Femur (tissue), 1 donor: ENCODE measurements at places on chromosomes 2 and 18.

GRCh38 chr2:19038071-19039015, 320.1 kb downstream of the OSR1 start:
- no peak for DNase-seq

DNA sequence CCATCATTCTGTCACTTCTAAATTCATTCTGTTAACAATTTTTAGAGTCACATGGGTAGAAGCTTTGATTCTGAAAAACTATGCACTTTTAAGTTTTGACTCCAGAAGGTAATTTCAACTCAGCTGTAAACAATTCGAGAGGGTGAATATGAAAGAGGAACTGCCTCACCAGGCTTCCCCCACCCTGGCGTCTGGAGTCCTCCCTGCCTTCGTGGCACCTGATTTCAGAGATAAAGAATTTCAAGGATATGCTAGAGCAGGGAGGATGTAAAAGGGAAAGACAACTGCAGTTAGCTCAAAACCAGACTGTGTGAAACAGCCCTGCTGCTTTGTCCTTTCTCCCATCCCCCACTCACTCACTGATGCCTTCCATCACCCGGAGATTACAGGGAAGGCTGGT, 40.7 kb downstream of the ONECUT2 start:
- no peak for DNase-seq

- DNase-seq, result peak; percentile 59
Observed at GRCh38 chr2:136572335-136572734, 193.0 kb upstream of the THSD7B start.

GRCh38 chr2:165287094-165287778, 48.0 kb downstream of the SCN2A start:
- DNase-seq, result no peak

- DNase-seq, result no peak
Observed at GRCh38 chr18:564708-565561, 15.2 kb upstream of the CETN1 start.

DNA sequence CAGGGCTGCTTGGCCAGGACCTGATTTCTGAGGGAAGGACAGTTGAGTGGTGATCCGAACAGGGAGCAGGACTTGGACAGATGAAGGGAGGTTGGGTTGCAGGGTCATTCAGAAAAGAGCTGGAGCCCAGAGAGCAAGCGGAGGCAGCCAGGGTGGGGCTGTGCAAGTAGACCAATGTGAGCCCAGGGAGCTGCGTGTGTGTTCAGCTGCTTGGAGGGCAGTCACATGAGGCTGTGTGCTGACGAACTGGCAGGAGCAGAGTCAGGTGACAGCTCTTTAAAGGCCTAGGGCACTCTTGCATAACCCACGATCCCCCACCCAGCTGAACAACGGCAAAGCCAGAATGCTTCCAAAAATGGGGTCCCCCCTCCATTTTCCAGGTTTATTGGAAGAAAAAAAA, 4.6 kb upstream of the MLPH start:
- DNase-seq, result no peak

DNA sequence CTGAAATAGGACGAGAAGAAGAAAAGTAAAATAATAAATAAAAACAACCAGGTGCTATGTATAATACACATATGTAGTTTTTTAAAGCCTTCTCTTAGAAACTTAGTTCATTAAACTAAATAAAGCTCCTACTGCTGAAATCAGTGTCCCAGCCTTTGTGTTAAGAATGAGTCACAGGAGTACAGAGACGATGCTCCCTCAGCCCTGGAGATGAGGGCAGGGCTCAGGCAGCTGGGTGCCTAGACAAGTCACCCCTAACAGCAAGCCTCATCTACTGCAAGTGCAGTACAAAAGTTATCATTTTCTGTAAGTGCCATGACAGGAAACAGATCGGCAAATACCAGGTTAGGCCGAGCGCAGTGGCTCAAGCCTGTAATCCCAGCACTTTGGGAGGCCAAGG, 18.2 kb downstream of the KIDINS220 start:
- DNase-seq, result no peak

DNA sequence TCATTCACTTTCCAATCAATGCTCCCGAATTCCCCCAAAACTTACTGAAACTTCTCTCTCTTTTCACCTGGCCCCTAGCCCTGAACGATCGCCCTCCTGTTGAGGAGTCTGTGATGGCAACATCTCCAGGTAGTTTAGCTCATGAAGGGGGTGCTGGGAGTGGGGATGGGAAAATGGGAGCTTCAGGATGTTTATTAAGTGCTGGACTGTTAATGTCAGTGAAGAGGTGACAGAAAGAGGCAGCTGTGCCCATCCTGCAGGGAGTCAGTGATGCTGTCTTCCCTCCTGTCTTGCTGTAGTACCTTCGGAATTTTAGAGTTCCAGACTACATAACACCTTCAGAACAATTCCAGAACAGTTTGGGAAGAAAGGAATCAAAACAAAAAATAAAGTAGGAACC, 308.8 kb downstream of the ALK start:
- DNase-seq, result no peak

DNA sequence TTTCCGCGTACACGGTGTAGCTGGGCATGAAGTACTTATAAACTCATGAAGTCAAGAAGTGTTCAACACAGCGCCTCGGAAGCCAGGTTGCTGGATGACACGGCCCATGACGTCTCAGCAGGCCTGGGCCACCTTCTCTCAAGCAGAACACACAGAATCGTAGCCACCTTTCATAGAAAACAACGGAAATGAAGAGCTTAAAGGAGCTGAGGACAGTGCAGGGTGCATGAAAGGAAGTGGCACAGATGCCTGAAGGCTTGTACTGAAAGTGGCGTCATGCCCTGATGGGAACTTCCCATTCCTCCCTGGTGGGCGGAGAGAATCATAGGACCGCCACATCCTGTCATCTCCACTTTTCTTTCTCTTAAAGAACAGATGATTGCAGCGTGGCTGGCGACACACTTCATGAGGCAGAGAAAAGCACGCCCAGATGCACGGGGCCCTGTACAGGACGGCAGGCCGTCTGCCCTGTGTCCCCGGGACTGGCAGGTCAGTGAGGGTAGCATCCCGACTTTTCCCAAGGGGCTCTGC, 31.1 kb downstream of the HDAC4 start:
- no peak for DNase-seq

GRCh38 chr2:174325373-174326160, 9.2 kb upstream of the SP9 start:
- peak; percentile 57 for DNase-seq

DNA sequence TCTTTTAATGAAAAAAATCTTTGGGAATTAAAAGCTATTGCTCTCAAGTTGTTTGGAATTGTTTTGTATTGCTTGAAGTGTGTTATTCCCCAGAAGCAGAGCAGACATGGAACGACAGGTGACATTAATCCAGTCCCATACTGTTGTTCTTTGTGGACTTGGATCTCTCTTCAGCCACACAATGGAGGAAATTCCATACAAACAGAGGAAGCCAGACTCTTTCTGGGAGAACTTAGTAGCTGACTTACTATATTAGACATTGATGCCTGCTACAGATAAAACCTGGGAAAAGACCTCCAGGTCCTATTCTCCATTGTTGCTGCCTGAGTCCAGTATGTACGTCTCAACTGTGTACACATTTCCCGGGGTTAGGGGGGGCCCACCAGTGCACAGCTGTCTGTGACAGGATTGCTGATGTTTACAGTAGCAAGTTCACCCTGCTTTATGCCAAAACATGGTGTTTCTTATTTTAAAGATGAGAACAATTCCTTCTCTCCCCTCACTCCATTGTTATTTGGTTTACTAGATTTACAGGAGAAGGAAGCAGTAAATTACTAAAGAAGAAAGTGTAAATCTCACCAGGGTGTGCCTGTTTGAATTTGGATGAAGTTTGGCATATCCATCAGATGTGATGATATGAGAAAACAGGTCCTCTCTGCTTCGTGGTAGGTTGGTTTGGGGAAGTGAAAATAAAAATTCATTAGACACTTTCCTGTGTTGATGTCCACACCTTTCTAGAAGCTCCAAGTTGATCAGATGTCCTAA, 142.4 kb upstream of the RBBP8 start:
- no peak for DNase-seq

DNA sequence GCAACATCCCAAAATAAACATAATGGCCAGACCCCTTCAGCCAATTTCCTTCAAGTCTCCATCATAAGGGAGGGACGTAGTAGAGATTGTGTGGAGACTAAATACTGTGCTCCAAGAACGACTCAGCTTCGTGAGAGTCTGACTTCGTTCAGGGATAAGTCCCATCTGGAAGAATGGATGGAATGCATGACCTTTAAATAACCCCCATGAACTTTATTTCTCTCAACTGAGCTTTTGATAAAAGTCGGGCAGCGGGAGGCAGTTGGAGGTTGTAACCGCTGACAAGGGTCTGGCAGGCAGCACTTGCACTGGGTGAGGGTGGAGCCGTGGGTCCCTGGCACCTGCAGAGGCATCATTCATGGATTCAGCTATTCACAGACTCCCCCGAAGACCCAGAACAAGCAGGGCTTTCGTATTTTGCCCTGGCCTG, 115.9 kb downstream of the ZFP36L2 start:
- DNase-seq, result peak; percentile 62

- DNase-seq, result no peak
Observed at GRCh38 chr2:112059671-112060070, 4.6 kb downstream of the TMEM87B start.

- DNase-seq, result no peak
Observed at GRCh38 chr2:11155381-11156035, at the start of gene SLC66A3. Gene SLC66A3 (plus strand): TSS chr2:11155467. CDS start chr2:11155547, 80 bp downstream.

DNA sequence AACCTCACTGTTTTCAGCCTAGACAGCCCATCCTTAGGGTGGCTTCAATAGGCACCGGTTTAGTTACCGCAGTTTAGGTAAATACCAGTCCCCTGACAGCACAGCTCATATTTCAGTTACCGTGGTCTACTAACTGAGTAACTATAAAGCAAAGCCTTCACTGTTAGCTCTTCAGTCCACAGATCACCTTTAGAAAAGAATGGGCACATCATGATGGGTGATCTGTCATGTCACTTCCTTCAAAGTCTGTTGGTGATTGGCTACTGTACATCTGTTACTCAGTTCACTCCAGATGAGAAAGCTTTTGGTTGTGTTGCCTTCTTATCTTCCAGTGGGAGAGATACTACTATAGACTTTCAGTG, 21.0 kb downstream of the SLC20A1 start:
- DNase-seq, result no peak

DNA sequence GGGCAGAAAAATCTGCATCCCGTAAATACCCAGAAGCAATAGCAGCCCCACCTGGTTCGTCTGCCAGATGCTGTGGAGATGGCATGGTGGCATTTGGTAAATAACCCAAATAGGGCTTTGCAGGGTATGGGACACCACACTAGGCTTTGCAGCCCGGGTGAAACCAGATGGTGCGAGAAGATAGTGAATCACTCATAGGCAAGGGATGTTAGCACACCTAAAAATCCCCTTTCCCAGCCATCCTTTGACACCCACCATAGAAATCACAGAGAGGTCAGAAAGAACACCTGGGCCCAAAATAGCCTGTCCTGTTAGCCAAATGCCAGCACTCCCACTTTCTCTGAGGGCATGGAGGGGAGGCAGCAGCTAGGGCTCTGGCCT, 47.6 kb downstream of the BCL11A start:
- no peak for DNase-seq
